ENCODE measurements at places on chromosomes 1 and 21. TPM values are rescaled to one million over a fixed set of nuclear protein-coding genes. Genes with fewer than 3 reads are reported as not detected.
A peak's percentile ranks its signal among the peaks of the same experiment; 100 is the strongest.

GRCh38 chr21:33642896-33643657 is 776 bp downstream of the ITSN1 start:
- peak overlapping the region; percentile 98 for H3K4me3 ChIP-seq
- peaks cover 11% of the 10 kb centered on the region for H3K4me1 ChIP-seq
- no peaks in the 10 kb centered on the region for H3K36me3 ChIP-seq
- DNase-seq: peak; percentile 67
- H3K27me3 ChIP-seq: no peaks in the 10 kb centered on the region

- H3K27me3 ChIP-seq: no peaks in the 10 kb centered on the region
- no peaks in the 10 kb centered on the region for H3K4me1 ChIP-seq
- no peak overlapping the region for H3K4me3 ChIP-seq
- no peak for DNase-seq
- no peak overlapping the region for H3K27ac ChIP-seq
Observed at GRCh38 chr21:32427958-32428623, 15.6 kb downstream of the EVA1C start.

GRCh38 chr1:94688646-94689045 is 131.5 kb upstream of the SLC44A3 start:
- H3K4me1 ChIP-seq: no peaks in the 10 kb centered on the region
- DNase-seq: no peak
- H3K36me3 ChIP-seq: no peaks in the 10 kb centered on the region
- no peaks in the 10 kb centered on the region for H3K27me3 ChIP-seq
- H3K27ac ChIP-seq: no peak overlapping the region
- H3K4me3 ChIP-seq: no peak overlapping the region

DNA sequence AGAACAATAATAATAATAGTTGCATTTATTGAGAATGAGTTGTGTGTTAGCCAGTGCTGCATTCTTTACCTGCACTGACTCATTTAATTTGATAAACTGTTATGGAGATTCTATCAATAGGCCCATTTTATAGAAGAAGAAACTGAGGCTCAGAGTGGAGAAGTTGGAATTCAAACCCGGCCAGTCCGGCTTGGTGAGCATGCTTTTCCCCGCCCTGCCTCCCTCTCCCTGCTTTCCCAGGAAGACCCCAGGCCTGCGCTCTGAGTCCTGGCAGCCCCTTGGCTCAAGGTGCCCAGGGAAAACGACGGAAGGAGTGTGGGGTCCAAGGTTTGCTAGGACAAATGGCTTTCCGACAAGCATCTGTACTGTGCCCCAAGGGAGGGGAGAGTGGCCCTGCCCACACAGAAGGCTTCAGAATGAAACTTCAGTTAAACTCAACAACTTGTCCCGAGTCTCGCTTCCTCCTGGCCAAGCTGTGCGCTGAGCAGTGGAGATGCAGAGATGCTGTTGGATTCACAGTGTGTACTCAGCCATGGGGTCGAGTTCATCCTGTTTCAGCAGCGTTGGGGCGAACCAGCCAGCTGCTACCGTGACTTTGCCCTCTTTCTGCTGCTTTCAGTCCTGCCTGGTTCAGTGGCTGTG is 23.3 kb upstream of the PADI6 start:
- no peaks in the 10 kb centered on the region for H3K27me3 ChIP-seq
- no peaks in the 10 kb centered on the region for H3K4me1 ChIP-seq
- no peak for DNase-seq
- no peak overlapping the region for H3K4me3 ChIP-seq

Gene DIP2A
- 7.3 TPM for polyA plus RNA-seq

Gene EFNA3
- 4.9 TPM for polyA plus RNA-seq

Gene PROK1
- not detected for polyA plus RNA-seq

Gene LRRC71
- polyA plus RNA-seq: not detected

Measured in stomach (tissue), 19 donors.